ENCODE measurements at places on chromosomes 5 and 9. TPM values are rescaled to one million over a fixed set of nuclear protein-coding genes. Genes with fewer than 3 reads are reported as not detected.

MCIDAS gene
- not detected for total RNA-seq

PKD2L2 gene
- not detected for total RNA-seq

RLN1 gene
- 0.59 TPM for total RNA-seq

OGN gene
- total RNA-seq, result not detected

CD14 gene
- total RNA-seq, result 0.31 TPM

CDO1 gene
- 0.82 TPM for total RNA-seq

EGR1 gene
- total RNA-seq, result 54.6 TPM

DNA sequence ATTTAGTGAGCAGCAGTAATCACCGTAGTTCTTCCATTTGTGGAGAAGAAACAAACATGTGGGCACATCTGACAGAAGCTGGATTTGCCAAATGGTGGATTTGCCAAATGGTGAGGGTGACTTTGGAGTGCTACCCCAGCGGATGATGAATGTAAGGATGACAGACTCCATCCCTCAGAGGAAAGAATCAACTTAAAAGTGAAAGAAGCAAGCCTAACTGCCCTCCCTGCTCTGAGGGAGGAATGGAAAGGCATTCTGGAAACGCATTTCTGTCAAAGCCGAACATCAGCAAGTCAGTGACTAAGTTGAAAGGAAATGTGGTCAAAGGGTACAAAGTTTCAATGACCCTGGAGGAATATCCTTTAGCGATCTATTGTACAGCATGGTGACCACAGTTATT is 143.5 kb downstream of the GPBP1 start:
- H3K36me3 ChIP-seq, result no peaks in the 10 kb centered on the region
- DNase-seq, result no peak
- H3K4me1 ChIP-seq, result peaks cover 3% of the 10 kb centered on the region
- no peak overlapping the region for H3K4me3 ChIP-seq
- no peaks in the 10 kb centered on the region for H3K27me3 ChIP-seq
- H3K27ac ChIP-seq, result no peak overlapping the region

- H3K27ac ChIP-seq, result no peak overlapping the region
- no peak for DNase-seq
- H3K4me1 ChIP-seq, result no peaks in the 10 kb centered on the region
- H3K4me3 ChIP-seq, result no peak overlapping the region
- peaks cover 6% of the 10 kb centered on the region for H3K27me3 ChIP-seq
- H3K36me3 ChIP-seq, result no peaks in the 10 kb centered on the region
These were observed 33.0 kb downstream of the MAMDC2 start for GRCh38 chr9:70076678-70077077.

GRCh38 chr5:102668220-102668932 is 86.7 kb upstream of the PAM start:
- DNase-seq, result peak; percentile 24
- no peaks in the 10 kb centered on the region for H3K4me1 ChIP-seq
- H3K4me3 ChIP-seq, result no peak overlapping the region
- no peak overlapping the region for H3K27ac ChIP-seq
- H3K36me3 ChIP-seq, result no peaks in the 10 kb centered on the region
- H3K27me3 ChIP-seq, result peaks cover 2% of the 10 kb centered on the region

GRCh38 chr5:171709930-171710329 is 75.7 kb upstream of the SMIM23 start:
- no peak overlapping the region for H3K4me3 ChIP-seq
- H3K27me3 ChIP-seq, result no peaks in the 10 kb centered on the region
- H3K4me1 ChIP-seq, result no peaks in the 10 kb centered on the region
- no peak overlapping the region for H3K27ac ChIP-seq

DNA sequence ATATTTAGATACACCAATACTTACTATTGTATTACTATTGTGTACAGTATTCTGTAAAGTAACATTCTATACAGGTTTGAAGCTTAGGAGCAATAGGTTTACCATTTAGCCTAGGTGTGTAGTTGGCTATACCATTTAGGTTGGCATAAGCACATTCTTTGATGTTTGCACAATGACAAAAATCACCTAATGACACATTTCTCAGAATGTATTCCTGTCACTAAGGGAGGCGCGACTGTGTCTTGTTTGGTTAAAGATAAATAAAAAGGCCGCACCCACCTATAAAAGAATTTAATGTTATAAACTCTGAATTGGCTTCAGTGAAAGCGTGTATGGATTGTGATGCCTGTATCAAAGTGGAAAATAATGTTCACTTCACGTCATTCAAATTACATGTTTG is 1815.4 kb upstream of the CDH6 start:
- DNase-seq, result no peak
- H3K4me3 ChIP-seq, result no peak overlapping the region
- H3K27me3 ChIP-seq, result no peaks in the 10 kb centered on the region
- H3K4me1 ChIP-seq, result no peaks in the 10 kb centered on the region
- no peak overlapping the region for H3K27ac ChIP-seq

GRCh38 chr5:78273436-78273835 is 21.1 kb downstream of the AP3B1 start:
- peaks cover 3% of the 10 kb centered on the region for H3K4me1 ChIP-seq
- H3K36me3 ChIP-seq, result peaks cover 1% of the 10 kb centered on the region
- H3K4me3 ChIP-seq, result no peak overlapping the region
- H3K27me3 ChIP-seq, result no peaks in the 10 kb centered on the region

DNA sequence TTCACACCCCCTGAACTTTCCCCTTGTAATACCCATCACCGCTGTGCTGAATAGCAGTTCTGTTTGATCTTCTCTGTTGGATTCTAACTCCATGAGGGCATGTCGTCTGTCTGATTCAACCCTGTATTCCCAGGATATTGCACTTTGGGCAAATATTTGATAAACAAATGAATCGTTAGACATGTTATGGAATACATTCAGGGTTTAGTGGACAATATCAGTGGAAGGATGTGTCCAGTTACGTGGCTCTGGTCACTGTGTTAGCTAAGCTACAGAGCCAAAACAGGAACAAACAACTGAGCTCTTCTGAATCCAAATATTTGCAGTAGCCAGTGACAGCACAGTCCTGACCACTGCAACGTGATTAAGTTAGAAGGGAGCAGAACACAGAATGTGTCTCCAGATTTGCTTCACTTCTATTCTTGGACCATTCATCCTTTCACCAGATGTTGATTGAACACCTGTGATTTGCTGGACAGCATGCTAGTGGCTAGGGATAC is 13.2 kb downstream of the ANGPTL2 start:
- no peak overlapping the region for H3K4me3 ChIP-seq
- no peak overlapping the region for H3K27ac ChIP-seq
- H3K4me1 ChIP-seq, result no peaks in the 10 kb centered on the region
- H3K36me3 ChIP-seq, result no peaks in the 10 kb centered on the region

GRCh38 chr5:135482381-135482933 is 30.3 kb upstream of the TIFAB start:
- no peak overlapping the region for H3K27ac ChIP-seq
- no peak for DNase-seq
- no peak overlapping the region for H3K4me3 ChIP-seq
- peaks cover 30% of the 10 kb centered on the region for H3K27me3 ChIP-seq
- no peaks in the 10 kb centered on the region for H3K4me1 ChIP-seq
- no peaks in the 10 kb centered on the region for H3K36me3 ChIP-seq

- H3K36me3 ChIP-seq, result peaks cover 19% of the 10 kb centered on the region
- no peak for DNase-seq
- H3K4me1 ChIP-seq, result peaks cover 59% of the 10 kb centered on the region
- no peaks in the 10 kb centered on the region for H3K27me3 ChIP-seq
- peak overlapping the region; percentile 78 for H3K4me3 ChIP-seq
These were observed 8.5 kb upstream of the MGAT1 start for GRCh38 chr5:180810959-180811622.

- H3K4me3 ChIP-seq, result peak overlapping the region; percentile 35
- H3K27ac ChIP-seq, result peak overlapping the region; percentile 77
- peaks cover 54% of the 10 kb centered on the region for H3K36me3 ChIP-seq
- H3K4me1 ChIP-seq, result peaks cover 79% of the 10 kb centered on the region
These were observed 55.9 kb downstream of the SEMA4D start for GRCh38 chr9:89441986-89442385.

DNA sequence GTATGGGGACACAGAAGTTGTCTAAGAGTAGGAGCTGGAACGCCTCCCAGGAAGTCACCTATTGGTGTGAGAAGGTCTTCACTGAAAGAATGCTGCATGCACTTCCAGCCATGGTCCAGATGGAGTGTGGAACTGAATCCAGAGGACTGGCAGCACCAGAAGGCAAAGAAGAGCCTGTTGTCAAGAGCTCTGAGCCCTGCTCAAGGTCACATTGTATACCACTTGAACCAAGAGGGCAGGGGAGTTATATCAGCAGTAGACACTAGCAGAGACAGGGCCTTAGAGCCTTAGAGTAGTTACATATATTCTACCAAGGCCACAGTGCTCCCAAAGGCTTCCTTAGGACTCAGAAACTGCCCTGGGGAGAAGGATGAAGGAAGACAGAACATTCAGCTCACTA is 130.8 kb upstream of the POC5 start:
- H3K4me1 ChIP-seq, result no peaks in the 10 kb centered on the region
- DNase-seq, result no peak
- H3K4me3 ChIP-seq, result no peak overlapping the region
- no peaks in the 10 kb centered on the region for H3K36me3 ChIP-seq

Measured in activated CD4-positive, alpha-beta T cell treated with anti-CD3 and anti-CD28 coated beads, Interleukin-2, amount 10 ng/mL, durations not matched to agents 24 days and 14 days (primary cell).